ENCODE measurements at places on chromosomes 12 and 14.

- peak; percentile 38 for DNase-seq
Observed at GRCh38 chr12:57270966-57271470, 20.0 kb upstream of the STAC3 start.

DNA sequence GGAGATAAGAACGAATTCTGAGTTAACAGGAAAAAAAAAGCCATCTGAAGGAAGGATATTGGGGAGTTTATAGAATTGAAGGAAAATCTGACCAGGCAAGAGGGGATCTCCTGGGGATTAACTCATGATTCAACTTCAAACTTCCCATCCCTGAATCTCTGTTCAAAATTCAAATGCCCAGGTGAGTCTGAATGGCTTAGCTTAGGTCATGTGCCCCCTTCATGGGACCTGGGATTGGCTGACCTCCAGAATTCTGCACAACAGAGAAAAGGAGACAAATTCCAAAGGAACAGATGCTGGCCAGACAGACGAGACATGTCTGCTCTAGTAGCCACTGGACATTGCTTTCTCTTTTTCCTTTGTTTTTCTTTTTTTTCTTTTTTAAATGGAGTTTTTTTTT, 26.2 kb upstream of the TMED10 start:
- DNase-seq: no peak

GRCh38 chr12:47394070-47394469, 311.8 kb downstream of the RPAP3 start:
- DNase-seq: no peak

GRCh38 chr14:74405663-74406062, 20.3 kb downstream of the SYNDIG1L start:
- no peak for DNase-seq

GRCh38 chr12:89236748-89237383, 115.4 kb downstream of the DUSP6 start:
- no peak for DNase-seq

DNA sequence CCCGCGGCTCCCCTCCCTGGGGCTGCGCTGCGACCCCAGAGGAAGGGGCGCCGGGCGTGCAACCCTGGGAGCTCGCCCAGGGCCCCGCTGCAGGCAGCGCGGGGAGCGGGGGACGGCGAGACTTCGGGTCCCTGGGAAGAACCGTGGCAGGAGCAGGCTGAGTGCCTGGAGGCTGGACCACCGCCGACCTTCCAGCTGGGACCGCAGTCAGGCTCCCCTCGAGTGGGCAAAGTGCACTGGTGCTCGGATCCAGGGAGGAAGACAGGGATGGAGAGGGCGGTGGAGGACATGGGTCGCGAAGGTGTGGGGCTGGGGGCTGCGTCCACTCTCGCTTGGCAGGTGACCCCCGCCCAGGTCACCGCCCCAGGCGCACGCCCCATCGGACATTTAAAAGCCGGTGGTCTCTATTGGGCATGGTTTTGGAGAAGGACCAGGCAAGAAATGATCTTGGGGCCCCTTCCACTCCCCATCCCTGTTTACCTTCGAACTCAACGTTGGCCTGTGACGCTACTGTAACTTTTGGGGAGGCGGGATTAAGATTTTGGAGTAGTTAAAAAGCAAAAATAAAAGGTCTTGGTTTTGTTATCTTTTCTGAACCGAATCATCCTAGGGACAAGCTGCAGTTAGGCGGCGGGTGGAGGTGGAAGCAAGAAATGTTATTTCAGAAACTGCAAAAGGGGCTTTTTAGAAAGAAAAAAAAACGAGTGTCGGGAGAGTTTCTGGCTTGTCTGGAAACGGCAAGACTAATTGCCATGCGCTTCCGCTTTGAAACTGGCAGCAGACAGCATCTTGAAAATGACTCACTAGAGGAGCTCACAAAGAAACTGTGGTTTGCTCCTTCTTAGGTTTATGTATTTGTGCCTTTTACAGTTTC, 1.0 kb downstream of the ELK3 start:
- DNase-seq: peak; percentile 52

- DNase-seq: no peak
Observed at GRCh38 chr14:91770185-91770584, 38.3 kb upstream of the CATSPERB start.

DNA sequence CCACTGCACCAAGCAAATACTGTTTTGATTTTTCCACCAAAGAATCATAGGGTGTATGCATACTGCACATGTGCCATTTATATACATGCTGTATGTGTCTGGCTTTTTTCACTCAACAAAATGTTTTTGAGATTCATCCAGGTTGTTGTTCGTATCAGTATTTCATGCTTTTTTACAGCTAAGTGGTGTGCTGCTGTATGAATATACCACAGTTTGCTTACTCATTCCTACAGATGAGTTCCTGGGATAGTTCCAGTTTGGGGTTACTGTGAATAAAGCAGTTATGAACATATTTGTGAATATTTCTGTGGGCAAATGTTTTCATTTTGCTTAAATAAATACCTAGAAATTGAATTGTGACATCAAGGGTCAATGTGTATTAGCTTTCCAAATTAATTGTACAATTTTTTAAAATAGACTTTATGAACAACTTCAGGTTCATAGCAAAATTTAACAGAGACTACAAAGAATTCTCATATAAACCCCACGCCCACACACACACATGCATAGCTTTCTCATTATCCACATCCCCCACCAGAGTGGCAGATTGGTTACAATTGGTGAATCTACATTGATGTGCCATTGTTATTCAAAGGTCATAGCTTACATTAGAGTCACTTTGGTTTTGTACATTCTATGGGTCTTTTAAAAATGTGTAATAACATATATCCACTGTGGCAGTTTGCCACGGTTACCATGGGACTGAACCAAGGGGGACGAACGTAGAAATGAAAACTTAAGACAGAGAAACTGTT, 6.9 kb upstream of the KRT6A start:
- DNase-seq: no peak

- no peak for DNase-seq
Observed at GRCh38 chr12:131575371-131575770, 135.5 kb upstream of the SFSWAP start.

- DNase-seq: no peak
Observed at GRCh38 chr14:94081386-94081820, 293 bp downstream of the IFI27L1 start.

- DNase-seq: no peak
Observed at GRCh38 chr14:58815161-58815701, 177.5 kb downstream of the DACT1 start.

- no peak for DNase-seq
Observed at GRCh38 chr14:103729496-103730448, 14.2 kb downstream of the ZFYVE21 start.

- DNase-seq: peak; percentile 50
Observed at GRCh38 chr14:100677554-100678468, 48.9 kb upstream of the DLK1 start.

DNA sequence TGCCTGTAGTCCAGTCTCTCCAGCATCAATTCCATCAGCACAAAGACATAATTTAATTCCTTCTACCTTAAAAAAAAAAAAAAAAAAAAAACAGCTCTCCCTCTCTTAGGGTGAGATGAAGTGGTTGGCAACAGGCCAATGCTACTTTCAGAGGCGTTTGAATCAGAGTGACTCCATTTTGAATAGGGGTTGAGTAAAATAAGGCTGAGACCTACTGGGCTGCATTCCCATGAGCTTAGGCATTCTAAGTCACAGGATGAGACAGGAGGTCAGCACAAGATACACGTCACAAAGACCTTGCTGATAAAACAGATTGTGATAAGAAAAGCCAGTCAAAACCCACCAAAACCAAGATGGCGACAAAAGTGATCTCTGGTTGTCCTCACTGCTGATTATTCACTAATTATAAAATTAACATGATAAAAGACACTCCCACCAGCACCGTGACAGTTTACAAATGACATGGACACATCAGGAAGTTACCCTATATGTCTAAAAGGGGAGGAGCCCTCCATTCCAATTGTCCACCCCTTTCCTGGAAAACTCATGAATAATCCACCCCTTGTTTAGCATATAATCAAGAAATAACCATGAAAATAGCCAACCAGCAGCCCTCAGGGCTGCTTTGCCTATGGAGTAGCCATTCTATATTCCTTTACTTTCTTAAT, 6.9 kb upstream of the TCL1B start:
- DNase-seq: no peak
